Right atrium auricular region (tissue), 2 donors: ENCODE measurements at places on chromosomes 5 and 9. TPM values are rescaled to one million over a fixed set of nuclear protein-coding genes. Genes with fewer than 3 reads are reported as not detected.
A peak's percentile ranks its signal among the peaks of the same experiment; 100 is the strongest.

DNA sequence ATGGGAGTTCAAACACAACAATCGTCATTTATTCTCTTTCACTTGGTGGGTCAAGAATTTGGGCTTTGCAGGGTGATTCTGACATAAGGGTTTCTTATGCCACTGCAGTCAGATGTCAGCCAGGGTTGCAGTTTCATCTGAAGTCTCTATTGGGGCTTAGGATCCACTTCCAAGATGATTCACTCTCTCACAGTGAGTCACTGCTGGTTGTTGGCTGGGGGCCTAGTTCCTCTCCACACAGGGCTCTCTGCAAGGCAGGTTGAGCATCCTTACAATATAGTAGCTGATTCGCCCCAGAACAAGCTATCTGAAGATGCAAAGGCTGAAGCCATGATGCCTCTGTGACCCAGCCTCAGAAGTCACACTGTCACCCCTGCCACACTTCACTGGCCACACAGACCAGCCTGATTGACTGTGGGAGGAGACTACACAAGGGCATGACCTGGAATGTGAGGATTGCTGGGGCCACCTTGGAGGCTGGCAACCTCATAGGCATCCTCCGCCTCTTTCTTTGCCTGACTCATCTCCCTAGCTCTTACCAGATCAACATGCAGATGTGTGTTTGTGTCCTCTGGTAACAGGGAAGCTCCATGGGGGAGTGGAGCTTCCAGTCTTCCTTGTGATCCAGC, 4.5 kb upstream of the CARD19 start:
- peaks cover 30% of the 10 kb centered on the region for H3K4me1 ChIP-seq
- no peaks in the 10 kb centered on the region for H3K27me3 ChIP-seq
- H3K27ac ChIP-seq, result no peak overlapping the region
- H3K36me3 ChIP-seq, result no peaks in the 10 kb centered on the region

LRRC19 gene
- total RNA-seq, result not detected

- H3K27me3 ChIP-seq, result no peaks in the 10 kb centered on the region
- H3K36me3 ChIP-seq, result no peaks in the 10 kb centered on the region
- no peak overlapping the region for H3K4me3 ChIP-seq
- H3K4me1 ChIP-seq, result peaks cover 7% of the 10 kb centered on the region
These were observed 5.0 kb upstream of the SPINK14 start for GRCh38 chr5:148163345-148163744.

ANKRD34B gene
- not detected for total RNA-seq

DNA sequence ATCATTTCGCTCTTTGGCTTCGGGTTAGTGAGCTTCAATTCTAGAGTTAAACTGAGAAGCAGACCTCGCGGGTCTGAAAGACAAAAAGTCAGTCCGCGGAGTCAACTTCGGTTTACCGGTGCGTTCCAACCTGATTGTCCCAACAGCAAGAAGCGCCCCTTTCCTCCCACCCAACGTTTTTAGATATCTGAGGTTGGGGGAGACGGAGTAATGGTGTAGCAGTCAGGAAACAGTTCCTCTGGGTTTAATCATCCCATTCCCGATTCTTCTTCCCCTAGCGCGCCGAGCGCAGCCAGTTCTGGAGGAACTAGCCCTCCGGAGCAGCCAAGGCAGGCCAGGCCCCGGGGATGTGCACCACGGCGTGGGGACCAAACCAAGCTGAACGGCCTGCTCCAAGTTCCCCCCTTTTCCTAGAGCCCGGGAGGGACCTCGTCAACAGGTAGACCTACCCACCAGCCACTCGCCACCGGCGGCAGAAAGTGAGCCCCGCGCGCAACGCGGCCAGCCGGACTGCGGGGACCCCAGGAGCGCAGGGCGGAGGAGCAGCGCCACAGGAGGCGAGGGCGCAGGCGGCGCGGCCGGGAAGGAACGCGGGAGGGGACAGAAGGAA, 622 bp upstream of the ISL1 start:
- no peaks in the 10 kb centered on the region for H3K36me3 ChIP-seq
- no peak for DNase-seq
- H3K4me1 ChIP-seq, result no peaks in the 10 kb centered on the region
- no peak overlapping the region for H3K27ac ChIP-seq
- peak overlapping the region; percentile 37 for H3K4me3 ChIP-seq

DNA sequence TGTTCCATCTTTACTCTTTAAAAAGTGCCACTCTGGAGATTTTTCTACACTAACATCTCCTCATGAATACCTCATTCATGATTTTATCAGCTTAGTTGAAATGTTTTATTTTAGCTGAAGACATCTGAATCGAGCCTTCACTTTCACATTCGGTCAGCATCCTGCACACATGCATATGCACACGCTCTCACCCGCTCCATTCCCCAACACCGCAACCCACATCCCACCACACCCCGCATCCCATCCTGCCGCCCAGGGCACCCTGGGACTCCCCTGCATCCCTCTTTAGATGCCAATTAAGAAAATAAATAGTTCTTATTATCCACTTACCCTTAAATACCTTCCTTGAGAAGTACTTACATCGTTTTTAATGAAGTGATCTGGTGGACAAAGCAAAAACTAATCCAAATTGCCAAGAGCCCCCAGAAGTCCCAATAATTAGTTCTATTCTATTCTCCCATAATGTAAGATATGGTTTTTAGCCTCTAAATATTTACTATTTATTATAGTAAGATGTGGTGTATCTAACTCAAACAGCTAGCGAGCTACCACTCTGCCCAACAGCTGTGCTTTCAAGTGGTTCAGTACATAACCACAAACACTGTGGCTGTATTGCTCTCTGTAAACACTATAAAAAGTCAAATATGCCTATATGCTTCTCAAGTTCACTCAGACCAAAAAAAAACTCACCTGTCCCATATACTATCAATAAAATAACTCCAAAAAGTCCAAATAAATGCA, 38.2 kb downstream of the GZMK start:
- no peaks in the 10 kb centered on the region for H3K4me1 ChIP-seq
- no peaks in the 10 kb centered on the region for H3K36me3 ChIP-seq

DNA sequence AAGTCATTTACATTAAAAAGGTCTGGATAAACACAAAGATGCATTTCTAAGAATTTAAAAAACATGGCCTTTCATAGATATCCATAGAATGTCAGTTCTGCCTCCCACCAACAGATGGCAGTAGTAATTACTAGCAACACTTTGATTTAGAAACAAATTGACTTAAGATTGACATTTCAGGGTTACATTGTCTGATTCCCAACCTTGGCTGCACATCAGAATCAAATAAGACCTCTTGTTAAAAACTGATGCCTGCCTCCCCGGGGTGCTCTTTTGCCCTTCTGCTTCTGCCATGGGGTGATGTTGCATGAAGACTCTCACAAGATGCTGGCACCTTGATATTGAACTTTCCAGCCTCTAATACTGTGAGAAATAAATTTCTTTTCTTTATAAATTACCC, 146.2 kb upstream of the GPR151 start:
- DNase-seq, result no peak
- no peak overlapping the region for H3K4me3 ChIP-seq
- no peaks in the 10 kb centered on the region for H3K27me3 ChIP-seq
- no peaks in the 10 kb centered on the region for H3K4me1 ChIP-seq
- no peak overlapping the region for H3K27ac ChIP-seq

DNA sequence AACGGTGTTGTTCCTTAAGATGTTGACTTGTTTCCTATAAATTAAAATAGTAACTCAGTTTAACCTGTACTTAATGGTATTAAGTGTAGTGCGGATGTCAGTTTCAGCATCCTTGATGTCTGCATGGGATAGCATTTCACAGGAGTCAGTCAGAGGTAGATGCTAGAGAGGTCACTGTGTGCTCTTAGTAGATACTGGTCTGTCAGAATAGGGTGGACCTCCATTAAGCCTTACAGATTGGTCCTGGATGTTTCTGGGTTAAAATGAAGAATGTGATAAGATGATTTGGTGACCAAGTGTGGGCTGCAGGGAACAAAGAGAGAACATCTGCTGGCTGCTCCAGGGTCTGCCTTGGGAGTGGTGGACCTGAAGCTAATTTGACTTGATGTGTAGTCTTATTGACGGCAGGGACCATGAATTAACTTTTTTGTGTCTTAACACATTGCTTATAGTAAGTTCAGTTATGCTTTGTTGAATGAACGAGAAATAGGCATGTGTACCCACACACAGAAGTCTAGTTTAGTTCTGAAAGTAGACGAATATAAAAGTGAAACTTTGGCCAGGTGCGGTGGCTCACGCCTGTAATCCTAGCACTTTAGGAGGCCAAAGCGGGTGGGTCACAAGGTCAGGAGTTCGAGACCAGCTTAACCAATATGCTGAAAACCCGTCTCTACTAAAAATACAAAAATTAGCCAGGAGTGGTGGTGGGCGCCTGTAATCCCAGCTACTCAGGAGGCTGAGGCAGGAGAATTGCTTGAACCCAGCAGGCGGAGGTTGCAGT, 12.5 kb downstream of the RAB24 start:
- H3K4me3 ChIP-seq, result no peak overlapping the region
- H3K27me3 ChIP-seq, result no peaks in the 10 kb centered on the region
- peaks cover 5% of the 10 kb centered on the region for H3K4me1 ChIP-seq
- H3K27ac ChIP-seq, result no peak overlapping the region

GRCh38 chr5:55850839-55851674, at the start of gene IL31RA:
IL31RA (plus strand) TSS chr5:55851357; CDS start chr5:55851571, 214 bp downstream.
- H3K27ac ChIP-seq, result no peak within 1 kb of the TSS
- H3K27me3 ChIP-seq, result no peaks in the 10 kb centered on the region

DNA sequence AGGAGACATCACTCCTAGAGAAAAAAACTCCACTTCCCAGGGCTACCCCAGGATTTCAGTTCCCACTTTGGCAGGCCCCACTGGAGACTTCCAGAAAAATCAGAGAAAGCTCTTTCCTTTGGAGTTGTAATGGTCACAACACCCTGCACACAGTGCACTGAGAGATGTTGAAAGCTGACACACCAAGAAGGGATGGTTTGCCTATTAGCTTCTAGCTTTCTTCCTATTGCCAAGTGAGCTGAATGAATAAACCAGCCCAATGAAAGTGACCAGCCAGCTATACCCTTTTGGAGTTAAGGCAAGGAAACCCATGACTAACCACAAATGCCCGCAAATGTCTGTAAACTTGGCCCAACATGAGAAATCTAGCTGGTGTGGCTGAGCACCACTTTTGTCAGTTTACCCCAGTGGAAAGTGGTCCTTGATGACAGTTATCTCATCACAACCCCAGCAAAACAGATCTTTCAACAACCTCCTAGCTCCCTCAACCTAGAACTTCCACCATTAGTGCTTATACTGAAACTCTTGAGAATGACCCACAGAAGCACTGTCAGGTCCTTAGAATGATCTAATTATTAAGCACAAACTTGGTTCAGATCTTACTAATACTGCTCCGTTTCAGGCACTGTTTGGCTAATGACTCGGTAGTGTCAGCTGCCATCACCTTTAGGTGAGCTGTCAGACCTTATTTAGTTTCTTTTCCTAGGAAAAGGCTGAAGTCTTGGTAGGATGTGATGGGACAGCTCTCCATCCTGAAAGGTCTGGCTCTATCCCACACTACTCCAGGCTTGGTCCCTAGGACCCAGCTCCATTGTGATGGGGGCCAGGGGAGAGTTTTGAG, 11.2 kb downstream of the IRF1 start:
- no peak for DNase-seq
- no peaks in the 10 kb centered on the region for H3K27me3 ChIP-seq
- H3K27ac ChIP-seq, result no peak overlapping the region
- H3K4me3 ChIP-seq, result no peak overlapping the region
- H3K4me1 ChIP-seq, result no peaks in the 10 kb centered on the region

MARCOL gene
- total RNA-seq, result not detected

GRCh38 chr5:153746440-153746839, 256.0 kb downstream of the GRIA1 start:
- no peaks in the 10 kb centered on the region for H3K4me1 ChIP-seq
- no peak overlapping the region for H3K27ac ChIP-seq
- no peaks in the 10 kb centered on the region for H3K27me3 ChIP-seq
- no peak for DNase-seq
- H3K4me3 ChIP-seq, result no peak overlapping the region
- no peaks in the 10 kb centered on the region for H3K36me3 ChIP-seq

TLX3 gene
- not detected for total RNA-seq

DNA sequence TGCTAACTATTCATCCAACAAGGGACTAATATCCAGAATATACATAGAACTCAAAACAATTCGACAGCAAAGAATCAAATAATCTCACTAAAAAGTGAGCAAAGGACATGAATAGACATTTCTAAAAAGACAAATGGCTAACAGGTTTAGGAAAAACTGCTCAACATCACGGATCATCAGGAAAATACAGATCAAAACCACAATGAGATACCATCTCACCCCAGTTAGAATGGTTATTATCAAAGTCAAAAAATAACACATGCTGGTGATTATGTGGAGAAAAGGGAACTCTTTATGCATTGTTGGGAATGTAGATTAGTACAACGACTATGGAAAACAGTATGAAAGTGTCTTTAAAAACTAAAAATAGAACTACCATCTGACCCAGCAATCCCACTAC, 150.1 kb downstream of the DEPDC1B start:
- no peak overlapping the region for H3K4me3 ChIP-seq
- H3K36me3 ChIP-seq, result no peaks in the 10 kb centered on the region
- no peaks in the 10 kb centered on the region for H3K27me3 ChIP-seq
- DNase-seq, result no peak
- H3K4me1 ChIP-seq, result no peaks in the 10 kb centered on the region

GRCh38 chr9:96478829-96479371, 28.9 kb downstream of the HABP4 start:
- H3K36me3 ChIP-seq, result no peaks in the 10 kb centered on the region
- no peak overlapping the region for H3K4me3 ChIP-seq
- no peaks in the 10 kb centered on the region for H3K27me3 ChIP-seq
- no peak overlapping the region for H3K27ac ChIP-seq

DNA sequence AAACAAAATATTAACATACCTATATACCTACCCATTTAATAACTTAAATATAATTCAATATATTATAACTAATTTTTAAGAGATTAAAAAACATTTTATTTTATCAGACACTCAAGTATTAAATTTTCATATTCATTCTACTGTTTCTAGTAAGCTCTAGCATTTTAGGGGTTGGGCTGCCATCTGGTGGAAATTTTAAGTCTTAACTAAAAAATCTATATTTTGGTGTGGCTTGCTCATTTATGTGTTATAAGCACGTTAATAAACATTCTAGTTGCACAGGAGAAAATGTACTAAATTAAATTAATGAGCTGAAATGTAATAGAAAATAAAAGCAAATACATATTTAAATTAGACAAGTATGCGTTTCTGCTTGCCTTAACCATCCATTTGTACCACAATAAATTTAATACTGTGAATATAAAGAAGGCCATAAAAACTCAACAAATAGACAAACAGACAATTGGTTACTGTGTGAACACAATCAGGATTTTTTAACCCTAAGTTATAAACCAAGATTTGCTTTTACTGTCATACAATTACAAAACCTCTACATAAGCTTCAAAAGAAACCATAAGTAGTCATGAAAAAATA, 1728.3 kb upstream of the CDH9 start:
- no peaks in the 10 kb centered on the region for H3K27me3 ChIP-seq
- no peaks in the 10 kb centered on the region for H3K4me1 ChIP-seq
- H3K27ac ChIP-seq, result no peak overlapping the region
- no peaks in the 10 kb centered on the region for H3K36me3 ChIP-seq
